ENCODE measurements at places on chromosomes 5 and 9.
A peak's percentile ranks its signal among the peaks of the same experiment; 100 is the strongest.

DNA sequence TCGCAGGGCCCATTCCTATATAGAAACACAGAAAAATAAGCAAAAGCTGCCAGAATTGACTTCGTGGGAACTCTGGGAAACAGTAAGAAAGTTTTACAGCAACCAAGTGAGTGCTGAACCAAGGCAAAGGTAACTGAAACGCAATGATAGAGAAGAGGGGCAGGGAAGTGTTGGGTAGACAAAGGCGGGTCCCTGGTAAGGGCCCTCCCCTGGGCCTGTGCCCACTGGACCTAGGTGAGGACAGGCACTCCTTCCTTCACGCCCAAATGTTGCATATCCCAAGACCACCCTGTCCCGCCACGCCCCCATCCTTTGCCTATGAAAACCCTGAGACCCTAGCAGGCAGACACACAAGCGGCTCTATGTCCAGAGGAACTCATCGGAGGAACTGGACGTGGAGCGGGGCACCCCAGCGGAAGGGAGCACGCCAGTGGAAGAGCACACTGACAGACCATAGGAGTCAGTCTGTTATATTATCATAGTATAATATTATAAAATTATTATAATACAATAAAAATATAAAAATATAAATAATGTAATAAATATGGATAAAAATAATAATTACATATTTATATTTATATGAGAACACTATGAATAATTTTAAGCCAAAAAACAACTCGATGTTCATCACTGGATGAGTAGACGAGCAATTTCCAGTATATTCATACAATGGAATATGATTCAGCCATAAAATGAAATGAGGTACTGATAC is 27.9 kb downstream of the CDKN2A start:
- DNase-seq: no peak

DNA sequence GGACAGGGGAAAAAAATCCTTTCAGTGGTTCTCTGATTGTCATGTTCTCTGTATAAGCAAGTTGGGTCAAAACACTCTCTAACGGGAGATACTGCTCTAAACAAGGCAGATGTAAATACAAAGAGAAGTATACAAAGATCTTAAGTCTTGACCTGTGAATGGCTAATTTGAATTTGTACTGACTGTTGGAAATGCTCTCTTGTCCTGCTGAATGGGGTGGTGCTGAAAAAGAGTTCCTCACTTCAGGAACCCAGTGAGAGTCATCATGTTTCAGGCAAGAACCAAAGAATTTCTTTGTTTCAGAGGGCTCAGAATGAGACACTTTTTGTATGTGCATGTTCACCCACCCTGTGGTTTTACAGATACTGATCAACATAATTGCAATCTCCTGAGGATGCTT is 461.0 kb downstream of the NR2F1-AS1 start:
- DNase-seq: no peak

- no peak for DNase-seq
Observed at GRCh38 chr5:144469106-144469505, 298.4 kb downstream of the KCTD16 start.

GRCh38 chr5:79697222-79698170 is 7.9 kb downstream of the CMYA5 start:
- DNase-seq: no peak

DNA sequence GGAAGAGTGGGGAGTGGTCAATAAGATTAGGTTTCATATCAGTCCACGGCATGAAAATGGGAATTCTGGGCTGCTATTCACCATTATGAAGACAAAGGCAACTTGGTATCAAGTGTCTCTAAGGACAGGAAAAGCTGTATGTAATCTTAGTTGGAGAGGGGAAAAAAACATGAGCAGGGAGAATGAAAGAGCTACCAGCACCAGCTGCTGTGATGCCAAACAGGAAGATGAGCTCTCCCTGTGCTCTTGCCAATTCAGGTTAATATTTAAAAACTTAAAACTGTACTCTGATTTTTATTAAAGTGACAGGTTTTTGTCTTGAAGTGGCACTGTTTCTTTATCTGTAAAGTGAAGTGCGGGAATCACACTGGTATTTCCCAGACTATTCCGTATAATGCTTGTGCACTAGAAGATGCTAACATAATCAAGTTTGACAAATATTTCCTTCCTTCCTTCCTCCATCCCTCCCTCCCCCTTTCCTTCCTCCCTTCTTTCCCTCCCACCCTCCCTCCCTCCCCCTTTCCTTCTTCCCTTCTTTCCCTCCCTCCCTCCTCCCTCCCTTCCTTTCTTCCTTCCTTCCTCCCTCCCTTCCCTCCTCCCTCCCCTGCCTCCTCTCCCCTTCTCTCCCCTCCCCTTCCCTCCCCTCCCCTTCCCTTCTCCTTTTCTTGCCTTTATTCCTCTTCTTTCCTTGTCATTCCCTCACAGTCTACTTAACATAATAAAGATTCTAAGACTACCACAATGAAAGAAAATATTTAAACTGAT is 1383.0 kb upstream of the C9orf72 start:
- no peak for DNase-seq

GRCh38 chr9:97984188-97985057 is 1.3 kb downstream of the ANP32B start:
- peak; percentile 84 for DNase-seq

DNA sequence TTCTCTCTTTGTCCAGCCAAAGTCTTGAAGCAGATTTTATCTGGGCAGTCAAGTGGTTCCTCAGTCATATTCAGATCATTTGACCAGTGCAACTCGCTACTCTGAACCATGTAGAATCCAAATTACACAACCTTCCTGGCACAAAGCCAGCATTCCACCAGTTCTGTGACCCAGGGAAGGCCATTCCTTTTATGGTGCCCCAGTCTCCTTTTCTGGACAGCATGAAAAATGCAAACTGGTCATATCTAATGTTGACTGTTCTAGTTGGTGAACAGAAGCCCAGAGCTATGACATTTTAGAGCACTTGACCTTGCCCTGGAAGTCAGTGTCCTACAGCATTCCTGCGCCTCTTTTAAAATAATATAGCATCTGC is 364.6 kb downstream of the BRINP1 start:
- DNase-seq: no peak

DNA sequence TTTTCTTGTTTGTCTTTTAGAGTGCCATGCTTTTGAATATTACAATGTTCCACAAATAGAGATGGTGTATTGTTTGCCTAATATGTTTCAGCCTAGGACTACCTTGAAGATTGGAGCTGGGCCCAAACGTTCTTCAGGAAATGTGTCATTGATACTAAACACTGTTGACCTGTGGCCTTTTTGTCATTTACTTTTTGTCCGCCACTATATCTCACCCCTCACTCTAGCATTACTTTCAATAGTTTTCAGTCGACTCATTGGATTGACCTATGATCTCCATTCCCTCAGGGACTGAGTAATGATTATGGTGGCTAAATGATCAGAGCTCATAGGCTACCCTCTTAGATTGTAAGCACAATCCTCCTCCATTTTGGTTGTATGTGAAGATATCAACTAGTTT is 115.8 kb downstream of the NUDT12 start:
- DNase-seq: no peak

DNA sequence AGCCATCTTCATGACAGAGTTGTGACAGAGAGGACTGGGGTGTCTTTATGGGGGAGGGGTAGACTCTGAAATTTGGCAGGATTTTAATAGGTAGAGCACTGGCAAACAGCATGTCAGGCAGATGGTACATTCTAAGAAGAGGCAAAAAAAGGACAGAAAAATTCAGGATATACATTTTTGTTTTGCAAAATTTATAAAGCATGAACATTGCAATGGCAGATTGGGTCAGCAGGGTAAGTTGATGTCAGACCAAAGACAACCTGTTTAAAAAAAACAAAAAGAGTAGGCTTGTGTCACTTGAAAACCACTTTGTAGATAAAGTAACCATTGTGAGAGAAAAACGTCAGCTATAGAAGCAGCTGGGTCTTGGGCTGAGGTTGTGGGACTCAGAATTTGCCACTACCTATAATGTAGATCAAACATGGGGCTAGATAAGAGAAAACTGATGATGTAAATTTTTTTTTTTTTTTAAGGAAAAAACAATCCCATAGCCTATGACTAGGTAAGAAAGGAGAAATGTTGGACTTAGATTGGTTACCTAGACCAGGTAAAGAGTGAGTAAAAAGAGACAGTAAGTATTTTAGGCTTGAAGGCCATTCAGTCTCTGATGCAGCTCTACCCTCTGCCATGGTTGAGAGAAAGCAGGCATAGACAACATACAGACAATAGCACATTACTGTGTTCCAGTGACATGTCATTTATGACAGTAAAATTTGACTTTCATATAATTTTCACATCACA is 8.3 kb downstream of the CAMK4 start:
- no peak for DNase-seq

DNA sequence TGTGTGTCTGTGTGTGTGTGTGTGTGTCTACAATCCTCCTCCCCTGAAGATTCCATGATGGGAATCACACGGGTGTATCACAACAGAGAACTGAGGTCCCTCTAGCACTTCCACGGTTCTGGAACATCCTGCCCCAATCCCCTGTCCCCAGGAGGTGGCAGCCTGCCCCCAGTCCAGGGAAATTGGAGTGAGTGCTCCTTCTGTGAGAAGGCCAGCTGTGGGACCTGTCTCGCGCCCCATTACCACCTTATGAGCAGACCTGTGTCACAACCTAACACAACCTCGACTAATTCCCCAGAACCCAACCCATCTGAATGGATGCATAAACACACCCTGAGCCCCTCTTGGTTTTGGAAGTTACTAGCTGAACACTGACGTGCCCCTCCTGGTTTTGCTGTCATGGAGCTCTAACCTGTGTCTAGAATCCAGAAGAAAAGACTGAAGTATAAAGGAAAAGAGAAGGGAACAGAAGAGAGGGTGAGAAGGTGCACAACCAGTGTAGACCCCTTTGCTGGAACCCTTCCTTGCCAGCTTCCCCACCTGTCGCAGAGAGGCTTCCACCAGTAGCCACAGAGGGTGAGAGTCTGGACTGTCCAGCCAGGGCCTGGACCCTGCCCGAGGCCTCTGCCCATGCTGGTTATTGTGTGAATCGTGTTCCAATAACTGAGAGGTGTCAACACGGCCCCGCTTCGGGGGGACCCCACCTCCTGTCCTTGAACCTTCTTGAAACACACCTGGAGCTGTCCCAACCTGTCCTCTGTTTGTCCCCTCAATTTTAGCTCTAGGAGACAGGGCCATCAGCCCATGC is 3.4 kb downstream of the BTNL9 start:
- no peak for DNase-seq

- DNase-seq: no peak
Observed at GRCh38 chr5:32964261-32964660, 253.1 kb downstream of the NPR3 start.

DNA sequence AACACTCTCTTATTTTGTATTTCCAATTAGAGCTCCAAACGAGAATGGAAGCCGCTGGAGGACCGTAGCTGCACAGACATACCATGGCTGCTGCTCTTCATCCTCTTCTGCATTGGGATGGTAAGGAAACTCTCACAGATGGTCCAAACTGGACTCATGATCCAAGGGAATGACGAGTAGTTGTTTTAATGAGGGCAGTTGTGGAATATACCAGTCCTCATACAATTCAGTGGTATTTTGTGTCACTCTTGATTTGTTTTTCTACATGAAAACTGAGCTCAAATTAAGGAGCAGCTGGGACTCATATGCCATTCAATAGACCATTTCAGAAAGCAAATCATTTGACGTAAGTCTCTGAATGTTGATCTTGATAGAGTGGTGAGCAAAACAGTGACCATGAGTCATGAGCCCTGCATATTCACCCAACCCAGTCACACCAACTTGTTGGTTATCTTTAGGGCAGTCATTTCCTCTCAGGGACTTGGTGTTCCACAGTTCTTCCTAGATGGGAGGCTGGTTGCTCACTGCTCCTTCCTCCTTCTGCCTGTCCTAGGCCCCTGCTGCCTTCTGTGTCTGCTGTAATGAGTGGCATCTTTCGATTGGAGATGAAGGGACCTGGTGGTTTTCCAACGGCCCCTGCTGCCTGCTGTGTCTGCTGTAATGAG is 54.9 kb downstream of the SLC44A1 start:
- no peak for DNase-seq

All from right hindlimb (tissue), 1 donor.